NCI-H526 (cell line): ENCODE measurements at places on chromosomes 3 and 15.
A peak's percentile ranks its signal among the peaks of the same experiment; 100 is the strongest.

GRCh38 chr15:95302206-95302605 lies 1028.3 kb upstream of the NR2F2 start:
- DNase-seq, result no peak

GRCh38 chr15:92076541-92076940 lies 223.0 kb downstream of the SLCO3A1 start:
- no peak for DNase-seq

- peak; percentile 24 for DNase-seq
Measured at GRCh38 chr15:49620199-49620598, 419 bp downstream of the FAM227B start.

DNA sequence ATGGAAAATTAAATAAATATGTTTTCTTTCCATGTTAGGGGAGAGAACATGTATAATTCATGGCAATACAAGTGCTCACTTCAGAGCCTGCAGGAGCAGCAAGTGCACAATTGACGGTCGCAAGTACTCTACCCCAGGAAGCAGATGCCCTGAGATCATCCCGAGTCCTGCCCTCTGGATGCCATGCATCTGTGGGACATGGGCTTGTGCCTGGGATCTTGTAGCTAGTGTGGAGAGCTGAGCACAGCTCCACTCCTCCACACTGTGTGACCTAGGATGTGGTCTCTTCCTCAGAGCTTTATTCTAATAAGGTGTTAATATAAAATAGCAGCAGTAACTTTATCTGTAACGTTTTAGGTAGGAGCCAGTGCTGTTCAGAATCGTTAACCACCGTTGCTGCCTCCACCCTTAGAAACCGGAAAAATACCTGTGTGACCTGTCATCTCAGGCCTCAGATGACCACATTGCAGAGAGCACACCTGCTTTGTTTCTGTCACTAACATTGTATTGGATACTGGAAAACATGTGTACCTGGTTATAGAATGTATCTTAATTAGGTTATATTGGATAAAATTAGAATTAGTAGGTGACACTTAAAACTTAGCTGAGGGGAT lies 105.0 kb upstream of the GOLGA6L6 start:
- DNase-seq, result no peak

DNA sequence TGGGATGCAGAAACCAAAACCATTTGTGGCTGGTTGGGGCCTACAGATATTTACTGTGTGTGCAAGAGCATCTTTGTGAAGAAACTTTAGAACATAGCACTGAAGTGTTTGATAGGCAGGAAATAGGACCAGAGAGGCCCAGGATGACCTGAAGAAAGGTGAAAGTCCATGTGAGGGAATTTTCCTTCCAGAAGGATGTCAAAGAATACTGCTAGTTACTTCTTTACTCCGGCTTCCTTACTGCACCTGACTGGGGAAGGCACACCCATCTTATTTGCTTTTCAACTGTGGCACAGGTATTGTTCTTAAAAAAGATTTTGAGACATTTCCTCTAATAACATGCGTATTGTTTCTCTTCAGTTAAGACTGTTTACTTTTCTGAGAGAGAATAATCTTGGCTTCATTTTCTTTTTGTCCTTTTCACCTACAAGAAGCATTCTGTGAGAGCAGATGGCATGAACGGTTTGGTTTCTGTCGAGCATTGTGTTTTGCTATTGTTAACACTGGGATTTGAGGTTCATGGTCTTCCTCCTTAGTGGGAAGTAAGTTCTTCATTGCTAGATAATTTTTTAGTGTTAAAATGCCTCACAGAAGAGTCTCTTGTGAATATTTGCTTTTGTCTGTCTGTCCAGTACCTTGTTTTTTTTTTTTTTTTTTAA lies 71.5 kb downstream of the SLCO3A1 start:
- no peak for DNase-seq

- DNase-seq, result no peak
Measured at GRCh38 chr3:62670351-62670750, 204.9 kb downstream of the CADPS start.

DNA sequence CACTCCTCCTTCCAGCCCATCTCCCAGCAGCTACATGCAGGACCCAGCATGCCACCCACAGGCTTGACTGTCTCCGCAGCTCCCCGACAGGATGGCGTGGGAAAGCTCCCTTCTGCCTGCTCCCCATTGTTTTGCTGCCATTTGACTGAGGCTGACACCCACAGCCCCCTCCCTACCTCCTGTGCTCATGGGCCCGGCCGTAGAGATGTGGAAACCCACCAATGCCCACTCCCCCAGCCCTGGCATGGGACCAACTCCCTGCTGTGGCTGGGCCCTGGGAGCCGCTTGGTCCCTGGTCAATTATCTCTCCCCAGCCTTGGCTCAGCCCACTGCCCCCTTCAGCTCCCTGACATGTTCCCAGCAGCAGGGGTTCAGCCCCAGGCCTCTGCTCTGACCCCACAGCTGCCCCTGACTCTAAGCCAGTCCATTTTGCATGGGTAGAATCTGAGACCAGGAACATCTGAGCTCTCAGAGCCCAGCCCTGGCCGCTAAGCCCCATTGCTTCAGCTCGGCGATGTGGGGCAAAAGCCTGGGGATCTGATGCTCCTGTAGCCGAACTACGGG lies 8.2 kb downstream of the C3orf22 start:
- DNase-seq, result no peak
